OCI-LY7 (cell line): ENCODE measurements at places on chromosomes 7 and 10.

DNA sequence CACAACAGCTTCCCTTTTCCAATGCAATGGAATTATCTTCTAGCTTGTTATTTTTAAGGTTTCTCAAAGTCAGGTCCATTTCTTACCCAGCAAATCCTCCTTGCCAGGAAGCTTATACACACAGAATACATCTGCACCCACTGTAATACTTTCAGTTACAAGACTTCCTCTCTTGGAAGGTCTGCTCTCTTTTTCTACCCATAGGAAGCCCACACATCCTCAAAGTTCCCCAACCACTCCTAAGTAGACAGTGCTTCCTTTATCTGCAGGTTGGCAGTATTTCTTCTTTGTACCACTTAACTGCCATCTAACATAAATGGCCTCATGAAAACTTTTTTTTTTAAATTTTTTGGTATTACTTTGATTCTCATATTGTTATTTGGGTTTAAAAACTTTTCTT is 155.6 kb downstream of the TAX1BP1 start:
- DNase-seq = no peak

- no peak for DNase-seq
These were observed 223.5 kb downstream of the CCDC3 start for GRCh38 chr10:12777840-12778585.

DNA sequence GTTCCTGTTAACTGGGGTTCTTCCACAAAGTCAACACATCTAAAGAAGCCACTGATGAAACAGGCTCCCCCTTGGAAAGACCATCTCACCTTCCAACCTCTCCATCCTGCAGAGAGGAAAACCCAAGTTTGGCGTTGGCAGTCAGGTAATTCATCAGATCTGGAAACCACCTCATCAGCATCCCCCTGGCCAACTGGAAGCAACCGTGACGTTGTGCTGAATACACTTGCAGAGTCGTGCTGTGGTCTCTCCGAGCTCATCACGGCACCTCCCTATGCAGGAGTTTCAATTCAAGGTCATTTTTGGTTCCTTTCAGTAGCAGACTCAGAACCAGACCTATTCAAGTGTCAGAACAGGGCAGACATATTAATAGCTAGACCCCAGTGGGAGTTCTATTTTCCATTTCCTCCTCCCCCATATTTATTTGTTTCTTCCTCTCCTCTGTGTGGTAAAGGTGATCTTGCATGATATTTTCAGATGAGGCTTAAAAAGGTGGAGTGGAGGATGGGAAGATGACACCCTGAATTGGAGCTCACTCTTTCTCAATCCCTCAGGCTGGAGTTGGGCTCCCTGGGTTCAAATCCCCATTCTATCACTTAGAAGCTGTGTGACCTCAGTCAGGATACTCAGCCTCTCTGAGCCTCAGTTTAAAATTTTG is 149.1 kb upstream of the ADO start:
- peak; percentile 26 for DNase-seq

- DNase-seq = no peak
These were observed 143.1 kb upstream of the LRRTM3 start for GRCh38 chr10:66782776-66783175.

DNA sequence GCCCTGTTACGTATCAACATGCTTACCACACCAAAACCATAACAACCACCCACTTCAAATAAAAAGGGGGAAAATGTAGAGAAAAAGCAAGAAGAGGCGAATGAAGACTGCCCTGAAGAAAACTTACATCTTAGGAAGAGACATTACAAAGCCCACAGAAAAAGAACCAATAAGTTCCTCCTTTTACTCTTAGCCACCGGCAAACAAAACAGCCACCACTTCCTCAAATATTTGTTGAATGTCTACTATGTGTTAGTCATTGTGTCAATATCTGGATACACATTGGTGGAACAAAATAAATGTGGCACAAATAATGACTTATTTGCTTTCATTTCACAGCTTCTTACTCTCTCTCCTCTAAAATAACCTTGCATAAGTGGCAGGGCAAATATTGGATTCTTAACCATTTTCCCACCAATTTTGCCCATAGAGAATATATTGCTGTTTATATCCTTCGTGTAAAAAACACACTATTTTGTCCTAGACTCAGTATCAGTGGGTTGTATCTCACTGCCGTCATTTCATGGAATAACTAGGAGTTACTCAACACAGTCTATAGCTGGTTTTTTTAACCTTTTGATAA is 106.8 kb downstream of the ANK3 start:
- peak; percentile 8 for DNase-seq

DNA sequence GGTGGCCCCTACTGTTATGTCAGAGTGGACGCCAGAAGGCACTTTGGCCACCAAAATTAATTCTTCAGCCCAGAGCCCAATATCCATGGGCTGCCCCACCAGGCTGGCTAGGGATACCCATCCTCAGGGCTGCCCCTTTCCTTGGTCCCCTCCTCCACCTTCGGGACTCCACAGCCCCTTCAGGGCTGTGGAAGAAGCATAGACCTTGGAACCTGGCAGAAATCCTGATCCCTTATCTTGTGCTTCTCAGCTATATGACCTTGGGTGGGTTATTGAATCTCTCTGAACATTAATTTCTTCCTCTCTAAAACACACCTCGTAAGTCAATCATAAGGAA is 499 bp upstream of the TMUB1 start:
- DNase-seq = no peak

DNA sequence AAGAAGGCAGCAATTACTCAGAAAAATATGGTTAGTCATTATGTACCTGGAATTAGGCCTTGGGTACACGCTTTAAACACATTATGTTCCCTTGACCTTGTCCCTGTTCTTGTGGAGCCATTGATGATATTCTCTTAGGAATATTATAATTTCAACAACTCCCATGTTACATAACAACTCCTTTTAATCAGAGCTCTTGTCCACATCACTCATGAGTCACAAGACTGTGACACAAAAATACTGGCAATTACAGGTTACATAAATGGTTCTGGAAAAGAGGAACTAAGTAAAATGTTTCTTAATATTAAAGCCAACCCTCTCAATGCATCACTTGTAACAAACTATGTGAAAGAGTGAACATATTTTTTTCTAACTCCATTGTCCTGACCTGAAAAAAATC is 143.8 kb upstream of the PCLO start:
- no peak for DNase-seq

GRCh38 chr10:132904814-132905649 is 37.3 kb downstream of the CFAP46 start:
- no peak for DNase-seq

GRCh38 chr10:118007773-118008172 is 39.0 kb downstream of the RAB11FIP2 start:
- no peak for DNase-seq

- no peak for DNase-seq
These were observed 16.7 kb downstream of the WIPI2 start for GRCh38 chr7:5206686-5207085.
